ENCODE measurements at places on chromosomes 5 and 9. TPM values are rescaled to one million over a fixed set of nuclear protein-coding genes. Genes with fewer than 3 reads are reported as not detected.

The CMYA5 gene
- total RNA-seq = 1.7 TPM

The NIM1K gene
- 0.43 TPM for total RNA-seq

- no peak for DNase-seq
Observed at GRCh38 chr5:61652916-61653315, 320.9 kb downstream of the ZSWIM6 start.

The TMEM171 gene
- total RNA-seq = 4.5 TPM

DNA sequence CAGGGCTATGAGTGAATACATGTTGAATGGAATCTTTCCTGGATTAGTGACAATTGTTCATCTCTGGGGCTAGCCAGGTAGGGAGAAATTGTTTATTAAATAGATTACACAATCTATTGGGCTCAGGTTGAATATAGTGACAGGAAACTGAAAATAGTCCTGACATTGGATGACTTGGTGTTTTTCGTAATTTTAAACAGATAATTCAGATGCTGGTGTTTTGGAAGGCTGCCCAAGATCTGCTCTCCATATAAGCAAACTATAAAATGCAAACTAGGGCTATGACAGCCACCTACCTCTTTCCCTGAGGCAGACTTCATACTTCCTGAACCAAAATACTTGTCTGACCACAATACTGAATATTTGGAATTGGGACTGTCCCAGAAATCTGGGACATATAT lies 99.1 kb downstream of the ENC1 start:
- DNase-seq = peak; percentile 79

The TRAF1 gene
- 0.86 TPM for total RNA-seq

The STKLD1 gene
- 0.32 TPM for total RNA-seq

GRCh38 chr5:80703747-80704146 lies 49.0 kb upstream of the DHFR start:
- peak; percentile 26 for DNase-seq

- no peak for DNase-seq
Observed at GRCh38 chr5:55923865-55924500, 70.8 kb downstream of the IL6ST start.

The DDX4 gene
- not detected for total RNA-seq

DNA sequence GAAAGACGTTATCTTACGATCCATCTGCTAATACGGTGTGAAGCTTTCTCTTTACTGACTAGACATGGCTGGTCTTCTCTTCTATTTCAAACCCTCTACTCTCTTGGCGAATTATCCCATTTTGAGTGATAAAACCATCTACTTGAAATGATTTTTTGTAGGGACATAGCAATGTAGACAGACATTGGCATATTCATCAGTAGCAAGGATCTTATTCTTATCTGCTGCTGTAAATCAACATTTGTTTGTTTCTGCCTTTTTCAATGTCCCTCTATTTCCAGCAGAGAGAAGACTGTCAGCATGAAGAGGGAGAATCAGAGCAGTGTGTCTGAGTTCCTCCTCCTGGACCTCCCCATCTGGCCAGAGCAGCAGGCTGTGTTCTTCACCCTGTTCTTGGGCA lies at the start of gene OR1J4:
Gene OR1J4 (plus strand): TSS at position 301 of the 400 bp plus-strand sequence. CDS start 0 bp downstream, at position 301.
- no peak for DNase-seq

GRCh38 chr9:76200315-76200714 lies 193.9 kb downstream of the RFK start:
- DNase-seq = peak; percentile 38

- no peak for DNase-seq
Observed at GRCh38 chr9:120336021-120336752, 243.8 kb downstream of the CDK5RAP2 start.

- peak; percentile 91 for DNase-seq
Observed at GRCh38 chr5:143161885-143162540, 241.5 kb downstream of the NR3C1 start.

The CCL21 gene
- total RNA-seq = not detected

GRCh38 chr5:158881091-158881880 lies 218.4 kb downstream of the EBF1 start:
- DNase-seq = no peak

The ASTN2 gene
- total RNA-seq = 5.6 TPM

The FBN2 gene
- 81.6 TPM for total RNA-seq

The ZNF300 gene
- total RNA-seq = 6.9 TPM
